DMS53 (cell line): ENCODE measurements at places on chromosomes 2 and 18.

DNA sequence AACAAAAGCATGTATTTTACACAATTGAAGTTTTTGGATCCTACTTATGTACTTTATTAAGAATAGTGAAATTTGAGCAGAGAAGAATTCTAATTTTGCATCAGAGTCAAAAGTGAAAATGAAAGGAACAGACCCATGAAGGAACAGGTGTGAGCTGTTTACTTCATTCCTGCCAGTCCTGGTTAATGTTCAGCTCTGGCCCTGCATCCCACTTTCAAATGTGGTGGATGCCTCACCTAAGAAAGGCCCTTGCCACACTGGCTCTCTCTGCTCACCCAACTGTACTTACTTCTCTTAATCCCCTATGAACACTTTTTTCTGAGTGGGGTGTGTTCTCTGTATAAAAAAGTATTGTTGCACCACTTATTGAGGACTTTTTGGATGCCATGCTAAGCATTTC lies 22.2 kb downstream of the FAM110C start:
- DNase-seq, result peak; percentile 71

DNA sequence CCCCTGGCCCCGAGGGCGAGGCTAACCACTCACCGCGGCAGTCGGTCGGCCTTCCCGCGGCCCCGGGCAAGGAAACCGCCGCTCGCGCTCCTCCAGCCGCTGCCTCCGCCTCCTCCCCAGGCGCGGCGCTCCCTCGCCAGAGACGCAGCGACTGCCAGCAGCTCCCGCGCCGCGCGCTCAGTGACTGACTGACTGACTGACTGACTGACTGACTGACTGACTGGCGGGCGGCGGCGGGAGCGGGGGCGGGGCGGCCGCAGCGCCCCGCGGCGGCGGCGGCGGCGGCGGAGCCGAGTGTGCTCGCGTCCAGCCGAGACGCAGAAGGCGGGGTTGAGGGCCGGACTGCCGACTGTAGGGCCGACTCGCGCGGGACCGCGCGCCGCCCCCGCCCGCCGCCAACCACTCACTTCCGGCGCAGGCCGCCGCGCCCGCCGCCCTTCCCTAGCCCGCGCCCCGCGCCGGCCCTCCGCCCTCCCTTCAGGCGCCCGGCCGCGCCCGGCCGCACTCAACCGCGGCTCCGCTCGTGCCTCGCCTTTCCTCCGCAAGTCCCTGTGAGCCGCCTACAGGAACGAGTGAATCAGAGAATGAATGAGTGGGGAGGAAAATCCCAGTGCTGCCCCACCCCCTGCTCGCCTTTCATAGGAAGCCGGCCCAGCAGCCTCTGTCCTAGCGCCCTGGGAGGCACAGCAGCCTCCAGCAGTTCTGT lies at the start of gene RAPH1:
Gene RAPH1 (minus strand): TSS at position 224 of the 706 bp plus-strand sequence. CDS start 39,948 bp downstream, outside the sequence.
- DNase-seq, result peak; percentile 97

- no peak for DNase-seq
These were observed 88.6 kb downstream of the SH3YL1 start for GRCh38 chr2:175161-175786.

DNA sequence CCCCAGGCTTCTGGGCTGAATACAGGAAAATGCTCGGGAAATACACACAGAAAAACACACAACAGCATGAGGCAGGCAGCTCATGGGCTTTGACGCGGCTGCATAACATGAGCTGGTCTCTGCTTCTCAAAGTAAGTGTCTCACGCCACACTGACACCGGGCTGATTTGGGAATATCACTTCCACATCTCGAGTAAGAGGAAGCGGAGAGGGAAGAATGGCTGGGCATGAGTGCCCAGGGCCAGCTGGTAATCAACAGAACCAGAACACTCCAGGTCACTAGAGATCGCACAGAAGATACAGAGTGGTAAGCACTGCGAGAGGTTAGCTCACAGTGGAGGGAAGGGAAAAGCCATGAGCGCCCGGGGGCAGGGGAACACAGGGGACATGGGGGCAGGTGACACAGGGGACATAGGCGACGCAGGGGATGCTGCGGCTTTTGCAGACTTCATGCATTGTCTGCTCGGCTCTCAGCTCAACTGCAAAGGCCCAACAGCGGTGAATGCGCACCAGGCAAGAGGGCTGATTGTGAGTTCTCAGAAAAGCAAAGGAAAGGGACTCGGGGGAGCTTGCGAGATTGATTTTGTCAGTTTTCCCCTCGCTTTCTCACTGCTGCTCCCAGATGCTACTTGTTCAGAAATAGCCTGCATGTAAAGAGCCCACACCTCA lies 141.4 kb downstream of the MBP start:
- DNase-seq, result no peak

DNA sequence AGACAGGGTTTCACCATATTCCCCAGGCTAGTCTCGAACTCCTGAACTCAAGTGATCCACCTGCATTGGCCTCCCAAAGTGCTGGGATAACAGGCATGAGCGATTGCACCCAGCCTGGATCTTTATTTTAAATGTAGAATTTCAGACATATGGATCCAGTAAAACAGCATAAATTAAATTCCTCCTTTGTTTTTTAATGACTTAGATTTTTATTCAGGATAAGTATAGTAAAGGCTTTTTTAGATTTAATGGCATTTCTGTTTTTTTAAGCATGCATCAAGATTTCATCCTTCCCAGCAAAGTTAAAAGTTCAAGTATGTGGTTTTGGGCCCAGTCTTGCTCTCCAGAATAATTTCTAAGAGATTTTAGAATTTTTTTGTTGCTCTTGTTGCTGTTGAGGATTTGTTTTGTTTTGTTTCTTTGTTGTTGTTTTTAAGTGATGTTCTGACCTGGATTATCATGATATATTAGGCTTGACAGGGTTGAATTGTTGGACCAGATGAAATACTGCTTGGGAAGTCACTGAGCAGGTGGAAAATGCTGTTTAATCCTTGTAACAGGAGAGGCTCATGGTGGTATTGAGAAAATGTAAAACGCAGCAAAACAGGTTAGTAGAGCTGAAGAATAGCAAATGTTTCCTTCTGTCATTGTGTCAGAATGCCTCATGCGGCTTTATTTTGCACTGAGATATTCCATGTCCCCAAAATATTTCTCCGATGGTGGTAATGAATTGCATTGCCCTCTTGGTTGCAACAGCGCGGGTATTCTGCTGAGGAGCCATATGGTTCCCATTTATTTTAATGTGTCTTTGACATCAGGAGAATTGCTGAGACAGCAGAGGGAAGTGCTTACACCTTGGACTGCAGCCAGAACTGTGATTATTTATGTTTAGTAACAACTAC lies 147.9 kb downstream of the GALNT3 start:
- peak; percentile 8 for DNase-seq

GRCh38 chr2:147150241-147150635 lies 694.6 kb upstream of the ACVR2A start:
- no peak for DNase-seq

GRCh38 chr2:189829102-189829833 lies 45.0 kb downstream of the PMS1 start:
- no peak for DNase-seq

- DNase-seq, result no peak
These were observed 20.9 kb upstream of the COL6A3 start for GRCh38 chr2:237434866-237435311.

DNA sequence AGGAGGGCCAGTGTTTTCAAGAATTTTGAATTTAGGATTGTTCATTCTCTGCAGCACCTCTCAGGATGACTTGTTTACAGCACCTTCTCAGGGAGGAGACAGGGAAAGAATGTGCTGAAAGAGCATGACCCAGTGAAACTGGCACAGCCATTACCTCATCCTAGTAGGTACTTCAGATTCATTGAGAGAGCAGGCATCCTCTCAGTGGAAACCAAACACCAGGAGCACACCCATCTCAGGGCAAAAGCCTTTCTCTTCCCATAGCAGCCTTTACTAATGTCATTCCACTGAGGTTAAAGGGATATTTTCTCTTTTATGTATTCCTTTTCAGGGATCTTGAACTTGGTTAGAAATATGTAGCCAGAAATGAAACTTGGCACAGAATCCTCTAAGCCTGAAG lies 2.6 kb downstream of the MAP2 start:
- peak; percentile 97 for DNase-seq

GRCh38 chr2:238596571-238597551 lies 170.1 kb downstream of the ASB1 start:
- peak; percentile 34 for DNase-seq

DNA sequence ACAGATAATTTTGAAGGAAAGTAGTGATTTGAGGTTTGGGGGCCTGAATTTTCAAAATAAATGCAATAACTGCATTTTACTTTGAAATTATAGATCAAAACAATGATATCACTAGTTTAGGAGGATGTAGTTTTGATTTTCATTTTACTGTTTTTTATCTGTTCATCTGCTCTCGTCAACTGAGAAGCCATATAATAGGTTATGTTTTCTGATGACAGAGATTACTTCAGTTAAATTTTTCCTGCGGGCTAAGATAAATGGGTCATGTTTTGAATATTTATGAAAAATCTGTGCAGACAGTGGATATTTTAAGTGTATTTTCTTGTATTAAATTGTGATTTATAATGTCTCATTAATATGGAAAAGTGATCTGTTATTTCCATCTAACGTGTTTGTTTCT lies 573.4 kb downstream of the CPS1 start:
- DNase-seq, result no peak

DNA sequence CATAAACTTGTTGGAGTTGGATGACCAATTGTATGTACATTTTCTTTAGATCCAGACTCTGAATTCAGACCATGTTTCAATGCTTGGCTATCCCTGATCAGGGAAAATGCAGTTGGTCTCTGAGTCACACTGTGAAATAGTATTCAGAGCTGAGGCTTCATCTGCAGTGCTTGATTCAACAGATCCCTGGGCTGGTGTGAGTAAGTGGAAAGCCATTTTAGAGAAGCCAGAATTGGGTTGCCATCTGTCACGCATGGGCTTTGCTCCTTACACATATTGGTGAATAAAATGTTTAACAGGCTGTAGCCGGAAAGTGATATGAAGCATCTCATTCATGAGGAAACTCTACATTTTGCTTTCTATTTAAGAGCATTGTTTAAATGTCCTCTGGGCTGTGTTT lies 50.0 kb upstream of the ACYP2 start:
- no peak for DNase-seq

DNA sequence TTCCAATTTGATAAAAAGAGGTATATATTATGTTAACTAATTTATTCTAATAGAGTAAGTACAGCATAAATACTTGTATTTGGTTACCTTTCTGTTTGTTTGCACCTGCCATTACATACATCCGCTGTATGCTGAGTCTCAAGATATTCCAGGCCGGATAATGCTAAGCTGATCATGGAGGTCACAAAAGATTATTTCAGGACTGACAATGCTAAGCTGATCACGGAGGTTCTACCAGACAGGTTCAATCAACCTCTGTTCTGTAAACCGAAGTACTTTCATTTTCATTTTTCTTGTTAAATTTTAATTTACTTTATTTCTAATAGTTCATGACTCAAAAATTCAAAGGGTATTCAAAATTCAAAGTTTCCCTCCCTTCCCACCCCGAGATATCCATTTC lies 31.1 kb downstream of the PNO1 start:
- no peak for DNase-seq

DNA sequence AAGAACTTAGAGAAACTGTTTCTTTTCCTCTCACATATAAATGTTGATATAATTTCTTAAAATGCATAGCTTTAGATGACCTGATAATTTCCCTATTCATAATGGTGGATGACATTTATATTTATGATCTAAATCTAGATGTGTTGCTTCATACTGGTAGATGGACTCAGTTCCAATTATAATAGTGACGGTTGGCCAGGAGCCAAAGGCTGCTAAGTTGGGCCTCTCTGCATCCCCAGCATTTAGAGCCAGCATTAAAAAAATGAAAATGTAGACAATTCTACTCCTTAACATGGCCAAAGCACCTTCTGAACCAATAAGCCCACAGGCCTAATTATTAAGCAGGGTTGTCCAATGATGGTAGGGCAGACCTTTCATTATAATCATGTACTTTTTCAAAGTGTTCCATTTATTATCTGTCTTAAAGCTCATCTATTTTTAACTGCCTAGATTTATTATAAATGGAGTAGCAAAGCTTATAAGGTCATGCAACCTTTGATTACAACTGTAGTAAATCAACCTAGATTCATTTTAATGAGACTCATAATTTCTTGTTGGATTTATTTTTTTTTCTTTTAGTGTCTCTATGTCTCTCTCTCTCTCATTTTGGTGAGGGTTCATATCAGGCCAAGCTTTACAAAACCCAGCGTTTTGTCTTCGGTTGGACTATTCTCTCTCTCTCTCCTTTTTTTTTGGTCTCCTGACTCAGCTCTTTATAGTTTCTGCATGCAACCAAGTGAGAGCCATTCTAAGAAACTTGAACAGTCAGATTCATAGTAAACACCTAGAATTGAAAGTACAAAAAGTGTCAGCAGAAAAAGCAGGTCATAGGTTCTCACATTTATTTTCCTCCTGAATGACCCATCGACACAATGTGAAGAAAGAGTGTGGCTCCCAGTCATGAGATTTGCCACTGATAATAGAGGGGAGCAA lies 2016.1 kb upstream of the PIK3C3 start:
- no peak for DNase-seq

- no peak for DNase-seq
These were observed 213.6 kb downstream of the RDH14 start for GRCh38 chr2:18346874-18347273.

- DNase-seq, result no peak
These were observed 49.8 kb upstream of the TNP1 start for GRCh38 chr2:216909541-216910210.

GRCh38 chr18:75638223-75638775 lies 210.8 kb upstream of the SMIM21 start:
- no peak for DNase-seq

DNA sequence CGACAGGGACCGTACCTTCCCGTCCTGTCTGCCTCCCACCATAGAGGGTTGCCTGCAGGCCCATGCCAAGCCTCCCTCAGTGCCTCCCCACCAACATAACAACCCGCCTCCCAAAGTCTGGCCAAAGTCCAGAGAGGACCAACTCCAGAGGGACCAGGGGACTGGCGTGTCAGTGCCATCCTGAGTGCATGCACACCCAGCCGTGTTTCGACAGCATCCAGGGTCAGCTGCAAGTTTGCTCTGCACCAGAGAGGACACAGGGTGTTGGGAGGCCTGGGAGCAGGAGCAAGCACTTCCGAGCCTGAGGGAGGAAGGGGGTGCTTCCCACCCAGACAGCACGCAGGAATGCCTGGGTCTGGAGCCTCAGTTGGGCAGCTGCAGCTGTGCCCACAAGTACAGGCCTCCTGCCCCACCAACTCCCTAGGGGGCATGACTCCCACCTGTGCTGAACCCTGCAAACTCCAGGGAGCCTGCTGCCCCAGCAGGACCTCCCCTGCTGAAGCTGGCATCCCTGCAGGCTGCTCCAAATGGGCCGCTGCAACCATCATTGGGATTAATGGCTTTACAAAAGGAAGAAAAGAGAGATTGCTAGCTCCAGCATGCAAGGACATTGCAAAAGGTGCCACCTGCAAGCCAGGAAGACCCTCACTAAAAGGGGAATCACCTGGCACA lies 618.1 kb upstream of the FSHR start:
- DNase-seq, result no peak
